ENCODE measurements at places on chromosomes 5 and 9.
A peak's percentile ranks its signal among the peaks of the same experiment; 100 is the strongest.

- H3K4me3 ChIP-seq, result no peak overlapping the region
- no peaks in the 10 kb centered on the region for H3K27me3 ChIP-seq
- DNase-seq, result no peak
Observed at GRCh38 chr5:111233052-111233374, 8.8 kb downstream of the CAMK4 start.

- H3K4me3 ChIP-seq, result no peak overlapping the region
- peak overlapping the region; percentile 1 for H3K27ac ChIP-seq
- no peak for DNase-seq
- peaks cover 26% of the 10 kb centered on the region for H3K4me1 ChIP-seq
- no peaks in the 10 kb centered on the region for H3K27me3 ChIP-seq
Observed at GRCh38 chr9:120438836-120439546, 141.0 kb downstream of the CDK5RAP2 start.

DNA sequence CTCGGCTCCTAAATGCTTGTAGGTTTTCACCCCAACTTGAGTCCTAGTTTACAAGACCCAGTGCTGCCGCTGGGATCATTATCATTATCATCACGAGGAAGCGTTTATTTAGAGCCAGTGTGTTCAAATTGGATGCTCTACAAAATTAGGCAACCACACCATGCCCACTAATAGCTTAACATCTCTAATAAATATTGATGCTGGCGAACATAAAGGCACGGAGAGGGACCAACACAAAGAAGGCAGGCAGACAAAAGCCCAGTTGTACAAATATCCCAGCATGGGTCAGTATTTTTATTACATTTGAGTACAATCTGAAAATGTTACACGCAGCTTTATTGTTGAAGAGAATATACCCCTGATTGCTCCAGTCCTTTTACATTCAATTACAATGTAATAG is 4.7 kb downstream of the CFAP77 start:
- H3K27ac ChIP-seq, result no peak overlapping the region
- no peak for DNase-seq
- no peak overlapping the region for H3K4me3 ChIP-seq
- H3K4me1 ChIP-seq, result peaks cover 18% of the 10 kb centered on the region
- H3K27me3 ChIP-seq, result peaks cover 3% of the 10 kb centered on the region

DNA sequence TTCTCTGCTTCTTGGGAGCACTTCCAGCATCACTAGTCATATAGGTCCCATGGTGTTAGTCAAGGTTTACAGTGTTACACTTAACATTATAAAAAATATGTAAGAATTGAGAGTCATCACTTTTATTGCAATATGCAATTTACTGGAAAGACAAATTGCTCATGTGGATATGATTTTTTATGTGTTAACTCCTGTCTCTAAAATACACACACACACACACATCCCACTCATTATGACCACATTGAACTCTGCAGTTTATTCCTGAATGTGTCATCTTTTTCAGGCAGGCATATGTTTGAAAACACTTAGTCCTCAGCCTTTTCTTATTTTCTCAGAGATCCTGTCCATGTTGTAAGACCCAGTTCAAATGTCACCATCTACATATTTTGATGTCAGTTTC is 148.5 kb upstream of the MRPS30 start:
- H3K4me1 ChIP-seq, result no peaks in the 10 kb centered on the region
- no peak overlapping the region for H3K4me3 ChIP-seq
- H3K36me3 ChIP-seq, result no peaks in the 10 kb centered on the region
- H3K27me3 ChIP-seq, result no peaks in the 10 kb centered on the region
- no peak for DNase-seq

- peaks cover 3% of the 10 kb centered on the region for H3K36me3 ChIP-seq
- no peaks in the 10 kb centered on the region for H3K27me3 ChIP-seq
- H3K27ac ChIP-seq, result no peak overlapping the region
- peaks cover 55% of the 10 kb centered on the region for H3K4me1 ChIP-seq
- DNase-seq, result no peak
- H3K4me3 ChIP-seq, result no peak overlapping the region
Observed at GRCh38 chr5:142313682-142314081, 11.1 kb downstream of the SPRY4 start.

Measured in upper lobe of left lung (tissue), 6 donors.